Activated naive CD8-positive, alpha-beta T cell treated with anti-CD3 and anti-CD28 coated beads, Interleukin-2, amount 50 U/mL, for 16 hours (primary cell): ENCODE measurements at places on chromosomes 1 and 21.

GRCh38 chr1:41917835-41918449, 780 bp downstream of the HIVEP3 start:
- DNase-seq: no peak

- no peak for DNase-seq
Measured at GRCh38 chr1:146032631-146033219, 11.2 kb upstream of the HJV start.

DNA sequence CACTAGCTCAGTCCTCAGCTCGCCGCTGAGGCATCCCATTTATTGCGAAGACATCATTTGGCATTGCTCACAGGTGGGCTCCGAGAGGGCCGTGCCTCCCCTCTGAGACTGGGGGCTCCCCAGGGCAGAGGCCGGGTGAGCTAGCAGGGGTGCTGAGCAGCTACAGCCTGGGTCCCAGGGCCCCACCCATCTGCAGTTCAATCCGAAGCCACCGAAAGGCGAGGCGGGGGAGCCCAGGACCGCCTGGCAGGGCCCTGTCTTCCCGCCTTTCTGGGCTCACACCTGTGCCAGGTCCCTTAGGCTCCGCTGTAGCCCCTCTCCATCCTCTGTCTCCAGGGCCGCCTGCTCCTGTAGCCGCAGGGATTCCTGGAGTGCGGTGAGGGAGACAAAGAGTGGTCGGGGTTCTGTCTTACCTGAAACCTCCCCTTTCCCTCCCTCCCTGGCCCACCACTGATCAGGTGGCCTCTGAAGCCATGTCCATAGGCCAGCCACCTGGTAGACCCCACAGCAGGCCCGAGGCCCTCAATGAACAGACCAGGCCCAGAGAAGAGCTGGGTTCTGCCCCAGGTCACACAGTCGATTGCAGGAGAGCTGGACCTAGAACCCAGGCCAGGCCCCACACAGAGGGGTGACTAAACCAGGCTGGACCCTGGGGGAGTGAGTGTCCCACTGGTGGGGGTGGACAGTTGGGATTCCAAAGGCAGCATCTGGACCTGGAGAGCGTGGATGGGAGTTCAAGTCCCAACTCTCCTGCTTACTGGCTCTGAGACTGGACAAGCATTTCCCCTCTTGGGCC, 18.1 kb upstream of the NBPF1 start:
- DNase-seq: no peak

- no peak for DNase-seq
Measured at GRCh38 chr1:33332881-33333280, 12.0 kb upstream of the A3GALT2 start.

DNA sequence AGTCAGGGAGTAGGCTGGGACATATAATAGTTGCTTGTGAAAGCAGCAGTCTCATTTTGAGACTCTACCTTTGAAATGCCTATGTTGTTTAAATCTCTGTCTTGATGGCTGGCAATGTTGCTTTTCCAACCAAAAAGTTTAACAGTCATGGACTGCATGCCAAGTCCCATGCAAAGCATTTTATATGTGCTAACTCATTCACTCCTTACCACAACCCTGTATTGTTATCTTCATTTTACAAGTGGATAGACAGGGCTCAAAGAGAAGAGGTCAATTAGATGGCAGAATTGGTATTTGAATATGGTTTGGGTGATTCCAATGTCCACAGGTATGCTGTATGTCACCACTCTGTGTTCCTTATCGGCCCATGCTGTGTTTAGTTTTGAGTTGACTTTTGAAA, 331.4 kb upstream of the USP24 start:
- DNase-seq: no peak
